ENCODE measurements at places on chromosomes 2 and 18. TPM values are rescaled to one million over a fixed set of nuclear protein-coding genes. Genes with fewer than 3 reads are reported as not detected.

The DLGAP1 gene
- total RNA-seq, result 16.7 TPM

The UBE2E3 gene
- total RNA-seq, result 146 TPM

The CENPA gene
- 10.7 TPM for total RNA-seq

DNA sequence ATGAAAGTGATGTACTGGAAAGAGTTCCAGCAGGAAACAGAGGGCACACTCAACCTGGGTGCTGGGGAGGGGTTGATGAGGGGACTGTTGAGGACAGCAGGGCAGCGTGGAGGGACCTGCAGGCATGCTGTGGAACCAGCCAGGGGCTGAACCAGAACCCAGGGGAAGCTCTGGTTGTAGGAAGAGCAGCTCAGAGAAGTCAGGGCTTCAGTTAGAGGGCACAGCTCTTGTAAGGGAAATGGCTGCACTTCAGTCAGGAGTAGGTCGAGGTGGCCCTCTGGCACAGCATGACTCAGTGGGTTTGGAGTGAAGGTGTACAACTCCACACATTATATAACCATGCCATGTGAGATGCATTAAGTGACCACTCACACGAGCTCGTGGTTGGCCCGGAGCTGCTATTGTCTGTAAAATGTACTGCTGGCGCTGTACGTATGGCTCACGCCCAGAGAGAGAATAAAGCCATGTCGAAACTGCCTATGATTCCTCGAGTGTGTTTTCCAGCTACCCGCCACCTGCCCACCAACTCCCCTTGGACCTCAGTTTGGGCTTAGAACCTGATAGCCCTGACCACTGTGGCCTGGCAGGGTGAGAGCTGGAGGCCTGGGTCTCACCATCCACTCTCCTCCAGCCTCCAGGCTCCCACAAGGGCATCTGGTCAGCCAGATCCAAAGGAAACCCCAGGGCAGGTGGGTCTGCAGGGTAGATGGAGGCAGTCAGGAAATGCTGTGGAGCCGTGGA lies 136.5 kb upstream of the HS6ST1 start:
- DNase-seq, result no peak

DNA sequence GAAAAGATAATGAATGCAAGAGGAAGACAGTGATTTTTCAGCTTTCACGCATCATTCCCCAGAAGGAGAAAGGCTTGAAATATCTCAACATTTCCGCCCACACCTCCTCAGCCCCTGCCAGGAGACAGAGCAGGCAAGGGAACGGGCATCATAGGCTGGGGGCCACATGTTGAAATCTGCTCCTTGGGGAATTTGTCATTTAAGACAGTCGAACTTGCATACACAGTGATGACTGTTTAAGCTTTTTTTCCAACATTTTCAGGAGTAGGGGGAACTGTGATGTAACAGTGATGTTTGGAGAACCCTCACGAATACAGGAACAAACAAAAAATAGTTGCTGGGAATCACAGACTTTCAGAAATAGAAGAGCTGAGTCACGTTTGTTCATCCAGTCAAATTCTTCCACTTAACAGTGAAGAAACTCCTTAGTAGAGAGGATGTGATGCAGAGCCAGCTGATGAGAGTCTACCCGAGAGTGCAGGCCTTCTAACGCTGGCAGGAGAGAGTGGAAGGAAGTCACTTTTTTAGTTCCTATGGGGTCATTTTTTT lies 266.8 kb downstream of the ALPK2 start:
- no peak for DNase-seq
